ENCODE measurements at places on chromosomes 16 and 17. TPM values are rescaled to one million over a fixed set of nuclear protein-coding genes. Genes with fewer than 3 reads are reported as not detected.

MT1X gene
- polyA plus RNA-seq: 476 TPM

CCDC40 gene
- polyA plus RNA-seq: 5.1 TPM

C16orf96 gene
- polyA plus RNA-seq: 0.13 TPM

GALR2 gene
- polyA plus RNA-seq: not detected
